ENCODE measurements at places on chromosomes 6 and 20. TPM values are rescaled to one million over a fixed set of nuclear protein-coding genes. Genes with fewer than 3 reads are reported as not detected.

F13A1 gene
- not detected for total RNA-seq

GDAP1L1 gene
- total RNA-seq = not detected

PRIM2 gene
- 42.7 TPM for total RNA-seq

SIRPB1 gene
- total RNA-seq = not detected

DSTN gene
- total RNA-seq = 624 TPM

RIPPLY2 gene
- not detected for total RNA-seq

GRCh38 chr6:39753725-39754045 lies 28.5 kb upstream of the KIF6 start:
- no peaks in the 10 kb centered on the region for H3K27me3 ChIP-seq
- H3K4me3 ChIP-seq = no peak overlapping the region
- no peaks in the 10 kb centered on the region for H3K4me1 ChIP-seq
- H3K27ac ChIP-seq = no peak overlapping the region
- no peaks in the 10 kb centered on the region for H3K36me3 ChIP-seq
- no peak for DNase-seq

DNA sequence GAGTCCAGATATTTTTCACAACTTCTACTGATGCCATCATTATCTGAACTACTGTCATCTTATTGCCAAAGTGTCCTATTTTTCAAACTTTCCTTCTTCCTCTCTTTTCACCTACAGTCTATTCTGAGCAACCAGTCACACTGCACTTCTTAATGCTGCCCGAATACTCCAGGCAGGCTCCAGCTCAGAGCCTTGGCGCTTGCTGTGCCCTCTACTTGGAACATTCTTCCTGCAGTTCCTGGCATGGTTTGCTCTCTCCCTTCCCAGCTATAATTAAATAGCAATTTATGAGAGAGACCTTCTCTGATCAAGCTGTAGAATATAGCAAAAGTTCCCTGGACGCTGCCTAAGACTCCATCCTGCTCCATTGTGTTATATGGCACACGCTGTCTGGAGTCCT lies 831.6 kb downstream of the QKI start:
- no peaks in the 10 kb centered on the region for H3K36me3 ChIP-seq
- DNase-seq = no peak
- H3K4me1 ChIP-seq = no peaks in the 10 kb centered on the region

GRCh38 chr20:51326201-51326819 lies 216.2 kb downstream of the NFATC2 start:
- H3K27me3 ChIP-seq = no peaks in the 10 kb centered on the region
- peaks cover 31% of the 10 kb centered on the region for H3K4me1 ChIP-seq
- H3K36me3 ChIP-seq = peaks cover 19% of the 10 kb centered on the region
- DNase-seq = peak; percentile 32

GRCh38 chr6:141667580-141668309 lies 465.0 kb upstream of the GJE1 start:
- no peaks in the 10 kb centered on the region for H3K27me3 ChIP-seq
- H3K4me3 ChIP-seq = no peak overlapping the region
- peaks cover 15% of the 10 kb centered on the region for H3K4me1 ChIP-seq
- peaks cover 13% of the 10 kb centered on the region for H3K36me3 ChIP-seq
- H3K27ac ChIP-seq = peak overlapping the region; percentile 40
- peak; percentile 12 for DNase-seq

- no peaks in the 10 kb centered on the region for H3K36me3 ChIP-seq
- H3K27ac ChIP-seq = no peak overlapping the region
- DNase-seq = no peak
- peaks cover 3% of the 10 kb centered on the region for H3K27me3 ChIP-seq
- H3K4me3 ChIP-seq = no peak overlapping the region
- H3K4me1 ChIP-seq = peaks cover 12% of the 10 kb centered on the region
These were observed 9.1 kb downstream of the SMAP1 start for GRCh38 chr6:70676821-70677220.

- H3K27ac ChIP-seq = no peak overlapping the region
- H3K27me3 ChIP-seq = peaks cover 14% of the 10 kb centered on the region
- DNase-seq = no peak
- no peaks in the 10 kb centered on the region for H3K36me3 ChIP-seq
These were observed 21.7 kb downstream of the BMP7 start for GRCh38 chr20:57244627-57245214.

DNA sequence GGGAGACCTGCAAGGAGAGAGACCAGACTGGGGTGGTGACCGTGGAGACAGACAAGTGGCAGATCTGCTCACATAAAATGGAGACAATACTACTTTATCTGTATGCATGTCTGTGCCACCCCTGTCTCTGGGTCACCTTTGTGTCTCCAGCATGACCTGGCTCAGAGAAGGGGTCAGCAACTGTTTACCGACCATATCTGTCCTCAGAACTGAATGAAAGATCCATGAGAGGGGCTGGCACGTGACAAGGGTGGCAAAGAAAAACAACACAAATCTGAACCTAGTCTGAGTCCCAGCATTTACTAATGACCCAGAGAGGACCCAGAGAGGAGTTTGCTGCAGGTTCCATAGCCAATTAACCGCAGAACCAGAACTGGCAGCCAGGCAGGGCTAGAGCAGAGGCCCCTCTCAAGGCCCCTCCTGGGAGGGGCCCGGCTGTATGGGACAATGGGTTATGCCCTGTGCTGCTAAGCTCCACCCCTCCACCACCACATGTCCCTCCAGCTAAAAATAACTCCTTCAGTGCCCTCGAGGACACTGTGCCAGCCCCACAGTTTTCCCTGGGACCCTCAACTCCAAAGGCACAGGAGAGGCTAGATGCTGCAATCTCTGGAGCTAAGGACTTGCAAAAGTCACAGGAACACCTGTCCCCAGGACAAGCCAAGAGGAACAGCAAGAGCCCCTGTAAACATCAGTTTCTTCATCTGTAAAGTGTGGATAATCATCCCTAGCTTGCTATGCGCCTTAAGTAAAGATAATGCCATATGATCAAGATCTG lies 2.2 kb downstream of the AHCY start:
- peaks cover 11% of the 10 kb centered on the region for H3K4me1 ChIP-seq
- H3K27ac ChIP-seq = peak overlapping the region; percentile 49

DNA sequence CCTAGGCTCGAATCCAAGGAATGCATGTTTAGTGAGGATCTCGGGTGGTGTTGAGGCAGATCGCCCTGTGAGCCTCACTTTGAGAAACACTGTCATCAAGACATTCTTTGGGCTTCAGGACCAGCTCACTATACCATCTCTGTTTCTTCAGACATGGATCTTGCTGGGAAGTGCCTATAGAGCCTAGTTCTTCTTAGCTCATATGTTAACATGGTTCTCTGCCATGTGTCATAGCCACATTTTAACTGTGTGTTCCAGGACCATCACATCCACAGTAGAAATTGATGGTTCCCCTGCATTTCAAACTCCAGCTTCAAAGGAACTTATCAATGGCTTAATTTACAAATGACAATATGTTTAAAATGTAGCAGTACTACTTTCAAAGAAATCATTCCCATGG lies 57.4 kb downstream of the NOX3 start:
- H3K4me1 ChIP-seq = peaks cover 36% of the 10 kb centered on the region
- no peaks in the 10 kb centered on the region for H3K36me3 ChIP-seq
- H3K4me3 ChIP-seq = no peak overlapping the region

- H3K36me3 ChIP-seq = peaks cover 19% of the 10 kb centered on the region
- H3K27ac ChIP-seq = no peak overlapping the region
- H3K27me3 ChIP-seq = peaks cover 7% of the 10 kb centered on the region
- no peak for DNase-seq
These were observed 3.9 kb upstream of the REV3L start for GRCh38 chr6:111486921-111487320.

GRCh38 chr20:40970218-40970617 lies 58.4 kb upstream of the TOP1 start:
- H3K4me1 ChIP-seq = peaks cover 30% of the 10 kb centered on the region
- no peaks in the 10 kb centered on the region for H3K36me3 ChIP-seq
- H3K4me3 ChIP-seq = no peak overlapping the region

DNA sequence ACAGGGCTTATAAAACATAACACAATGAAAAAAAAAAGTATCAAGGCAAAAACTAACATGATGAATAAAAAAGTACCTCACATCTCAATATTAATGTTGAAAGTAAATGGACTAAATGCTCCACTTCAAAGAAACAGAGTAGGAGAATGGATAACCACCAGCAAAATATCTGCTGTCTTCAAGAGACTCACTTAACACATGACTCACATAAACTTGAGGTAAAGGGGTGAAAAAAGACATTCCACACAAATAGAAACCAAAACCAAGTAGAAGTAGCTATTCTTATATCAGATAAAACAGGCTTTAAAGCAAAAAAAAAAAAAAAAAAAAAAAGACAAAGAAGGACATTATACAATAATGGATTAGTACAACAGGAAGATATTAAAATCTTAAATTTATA lies 86.9 kb downstream of the TBC1D32 start:
- H3K36me3 ChIP-seq = peaks cover 4% of the 10 kb centered on the region
- H3K27ac ChIP-seq = no peak overlapping the region
- H3K4me1 ChIP-seq = peaks cover 13% of the 10 kb centered on the region
- no peak overlapping the region for H3K4me3 ChIP-seq

GRCh38 chr6:91437315-91437729 lies 850.5 kb upstream of the MAP3K7 start:
- no peaks in the 10 kb centered on the region for H3K27me3 ChIP-seq
- no peak for DNase-seq
- H3K27ac ChIP-seq = no peak overlapping the region
- H3K4me1 ChIP-seq = no peaks in the 10 kb centered on the region

DNA sequence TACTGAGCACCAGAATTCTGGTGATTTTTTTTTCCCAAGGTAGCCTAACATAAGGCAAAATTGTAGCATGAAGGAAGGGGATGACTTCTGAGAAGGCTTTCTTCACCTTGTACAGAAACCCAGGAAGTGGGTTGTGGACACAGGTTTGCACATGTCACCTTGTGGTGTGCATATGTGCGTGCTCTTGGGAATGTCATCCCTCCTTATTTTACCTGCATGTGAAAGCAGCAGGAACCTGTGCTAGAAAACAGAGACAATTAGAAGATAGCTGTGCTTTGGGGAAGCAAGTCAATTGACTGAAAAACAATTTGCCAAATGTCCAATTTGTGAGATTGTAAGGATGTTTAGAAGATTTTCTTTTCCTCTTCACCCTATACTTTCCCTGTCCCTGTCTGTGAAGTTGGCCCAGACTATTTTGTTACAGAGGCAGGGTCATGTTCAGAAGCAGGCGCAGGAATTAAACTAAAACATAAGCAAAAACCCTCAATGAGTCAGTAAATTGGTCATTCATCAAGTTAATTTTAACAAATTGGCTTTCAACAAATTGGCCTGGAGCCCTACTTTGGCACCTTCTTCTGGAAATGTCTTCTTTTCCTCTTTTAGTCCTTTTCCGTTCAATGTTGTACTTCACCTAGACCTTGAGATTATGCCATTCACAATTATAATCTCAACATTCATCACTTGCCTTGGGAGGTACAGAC lies 261.2 kb downstream of the ADGB start:
- peaks cover 13% of the 10 kb centered on the region for H3K4me1 ChIP-seq
- H3K27me3 ChIP-seq = no peaks in the 10 kb centered on the region
- H3K4me3 ChIP-seq = no peak overlapping the region

DNA sequence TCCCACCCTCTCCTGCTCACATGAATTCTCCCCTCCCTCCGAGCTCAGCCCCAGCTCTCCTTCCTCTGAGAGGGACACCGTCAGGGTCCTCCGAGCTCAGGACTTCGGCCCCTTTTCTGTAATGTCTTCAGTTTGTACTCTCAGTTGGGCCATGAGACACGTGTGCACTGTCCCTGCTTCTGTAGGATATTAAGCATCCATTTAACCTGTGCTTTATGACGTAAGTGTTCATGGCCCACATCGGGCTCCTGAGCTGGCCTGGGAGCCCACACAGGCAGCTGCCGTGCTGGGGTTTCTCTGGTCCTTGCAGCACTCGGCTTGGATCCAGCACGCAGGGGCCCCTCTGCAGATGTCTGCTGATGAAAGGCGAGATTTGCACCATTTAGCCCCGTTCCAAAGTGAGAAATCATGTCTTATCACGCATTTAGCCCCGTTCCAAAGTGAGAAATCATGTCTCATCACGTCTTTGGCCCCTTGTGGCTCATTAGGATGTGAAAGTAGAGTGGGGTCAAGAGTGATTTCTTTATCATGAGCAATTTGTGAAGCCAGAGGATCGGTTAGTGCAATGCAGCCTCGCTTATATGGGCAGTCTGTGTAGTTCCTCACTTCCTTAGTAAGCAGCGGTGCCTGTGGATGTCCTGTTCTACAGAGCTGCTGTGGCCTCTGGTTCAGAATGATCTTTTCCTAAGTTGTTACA lies 25.3 kb downstream of the DUSP22 start:
- H3K36me3 ChIP-seq = no peaks in the 10 kb centered on the region
- H3K4me1 ChIP-seq = no peaks in the 10 kb centered on the region
- no peak for DNase-seq
- no peaks in the 10 kb centered on the region for H3K27me3 ChIP-seq
- no peak overlapping the region for H3K4me3 ChIP-seq

GRCh38 chr20:42130810-42131596 lies 512.8 kb upstream of the CHD6 start:
- no peaks in the 10 kb centered on the region for H3K4me1 ChIP-seq
- H3K36me3 ChIP-seq = no peaks in the 10 kb centered on the region
- H3K27me3 ChIP-seq = no peaks in the 10 kb centered on the region
- no peak overlapping the region for H3K4me3 ChIP-seq
- DNase-seq = no peak

- H3K36me3 ChIP-seq = no peaks in the 10 kb centered on the region
- DNase-seq = peak; percentile 78
- peak overlapping the region; percentile 93 for H3K27ac ChIP-seq
- H3K4me1 ChIP-seq = peaks cover 83% of the 10 kb centered on the region
- peak overlapping the region; percentile 73 for H3K4me3 ChIP-seq
- H3K27me3 ChIP-seq = no peaks in the 10 kb centered on the region
These were observed 95.9 kb downstream of the NFATC2 start for GRCh38 chr20:51446656-51447055.

DNA sequence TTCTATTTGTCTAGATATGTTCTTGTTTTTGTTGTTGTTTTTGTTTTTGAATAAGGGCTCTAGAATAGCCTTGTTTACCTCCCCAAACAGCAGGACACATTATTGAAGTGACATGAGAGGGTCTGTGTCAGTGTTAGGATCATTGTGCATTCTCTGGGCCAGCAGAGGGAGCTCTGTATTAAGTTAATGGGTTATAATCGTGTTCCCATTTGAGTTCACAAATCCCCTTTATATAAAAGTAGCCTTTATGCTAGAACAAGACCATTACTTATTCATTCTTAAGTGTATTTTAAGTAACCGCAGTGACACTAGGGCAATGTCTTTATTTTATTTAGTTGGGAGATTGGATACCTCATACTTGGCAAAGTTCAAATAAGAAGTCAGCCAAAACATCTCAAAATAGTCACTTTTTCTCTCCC lies 44.8 kb downstream of the STK4 start:
- H3K27me3 ChIP-seq = no peaks in the 10 kb centered on the region
- peak overlapping the region; percentile 82 for H3K27ac ChIP-seq
- H3K4me3 ChIP-seq = peak overlapping the region; percentile 64

DNA sequence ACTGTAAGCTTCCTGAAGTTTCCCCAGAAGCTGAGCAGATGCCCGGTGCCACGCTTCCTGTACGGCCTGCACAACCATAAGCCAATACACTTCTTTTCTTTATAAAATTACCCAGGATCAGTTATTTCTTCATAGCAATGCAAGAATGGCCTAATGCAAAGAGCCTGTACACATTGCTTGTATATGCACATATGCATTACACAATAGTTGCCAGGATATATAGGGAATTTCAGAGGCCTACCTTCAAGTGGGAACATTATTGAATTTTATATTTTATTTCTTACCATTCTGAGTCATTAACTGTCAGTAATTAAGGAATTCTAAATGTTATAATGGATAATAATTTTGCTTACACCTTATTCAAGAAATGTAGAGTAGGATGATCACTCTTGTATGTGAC lies 60.0 kb upstream of the TXNDC5 start:
- no peak overlapping the region for H3K4me3 ChIP-seq
- H3K36me3 ChIP-seq = no peaks in the 10 kb centered on the region
- H3K27ac ChIP-seq = no peak overlapping the region
- peaks cover 12% of the 10 kb centered on the region for H3K4me1 ChIP-seq
- DNase-seq = no peak
